Large intestine (tissue), 12 donors: ENCODE measurements at places on chromosomes 12 and 14. TPM values are rescaled to one million over a fixed set of nuclear protein-coding genes. Genes with fewer than 3 reads are reported as not detected.

The KLRG1 gene
- 2.4 TPM for polyA plus RNA-seq

The NELL2 gene
- polyA plus RNA-seq: 99.9 TPM

The DGKA gene
- polyA plus RNA-seq: 17.4 TPM

The BHLHE41 gene
- 21.0 TPM for polyA plus RNA-seq

The ARF6 gene
- 77.2 TPM for polyA plus RNA-seq

GRCh38 chr14:89315493-89316470, 101.3 kb downstream of the FOXN3 start:
- no peak for DNase-seq

GRCh38 chr12:11150832-11151231, 16.4 kb upstream of the TAS2R30 start:
- DNase-seq: no peak

- DNase-seq: no peak
Measured at GRCh38 chr14:71815110-71815509, 117.1 kb upstream of the RGS6 start.

DNA sequence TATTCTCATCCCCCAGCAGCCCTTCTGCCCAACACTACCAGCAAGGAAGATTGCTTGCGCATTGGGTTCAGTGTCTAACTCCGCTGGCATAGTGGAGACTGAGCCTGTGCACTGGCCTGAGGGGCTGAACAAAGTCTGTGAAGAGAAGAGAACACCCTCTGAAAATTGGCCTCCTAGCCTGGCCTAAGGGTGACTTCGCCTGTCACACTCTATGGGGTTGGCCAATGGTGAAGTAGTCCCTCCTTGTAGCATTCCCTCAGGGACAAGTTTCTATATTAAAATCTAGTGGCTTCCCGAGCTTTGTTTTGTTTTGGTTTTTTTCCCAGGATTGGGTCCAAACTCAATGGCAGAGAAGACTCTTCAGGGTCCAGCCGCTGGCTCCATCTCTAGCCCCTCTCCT, 49.1 kb upstream of the DAAM1 start:
- no peak for DNase-seq
